ENCODE measurements at places on chromosomes 7 and 10.

GRCh38 chr7:91427051-91427450, 162.8 kb downstream of the FZD1 start:
- DNase-seq = no peak

- peak; percentile 66 for DNase-seq
Observed at GRCh38 chr10:63628526-63629362, 107.5 kb downstream of the REEP3 start.

GRCh38 chr7:148662646-148663045, 36.1 kb upstream of the CUL1 start:
- DNase-seq = no peak

DNA sequence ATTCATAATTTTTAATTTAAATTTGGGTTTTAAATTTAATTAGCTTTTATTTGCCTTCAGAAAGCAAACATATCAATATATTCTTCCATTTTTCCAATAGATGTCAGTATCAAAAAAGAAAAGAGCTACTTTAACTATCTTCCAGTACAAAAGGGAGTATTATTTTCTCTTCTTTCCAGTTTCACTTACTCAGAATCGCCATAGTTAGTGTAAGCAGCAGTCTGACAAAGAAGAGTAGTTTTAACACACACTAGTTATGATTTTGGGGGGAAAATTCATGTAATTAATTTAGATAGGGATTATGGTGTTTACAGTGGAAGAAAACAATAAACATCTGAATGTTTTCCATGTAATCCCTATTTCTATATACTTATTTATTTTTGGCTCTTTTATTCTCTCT, 272.6 kb upstream of the DGKB start:
- no peak for DNase-seq

DNA sequence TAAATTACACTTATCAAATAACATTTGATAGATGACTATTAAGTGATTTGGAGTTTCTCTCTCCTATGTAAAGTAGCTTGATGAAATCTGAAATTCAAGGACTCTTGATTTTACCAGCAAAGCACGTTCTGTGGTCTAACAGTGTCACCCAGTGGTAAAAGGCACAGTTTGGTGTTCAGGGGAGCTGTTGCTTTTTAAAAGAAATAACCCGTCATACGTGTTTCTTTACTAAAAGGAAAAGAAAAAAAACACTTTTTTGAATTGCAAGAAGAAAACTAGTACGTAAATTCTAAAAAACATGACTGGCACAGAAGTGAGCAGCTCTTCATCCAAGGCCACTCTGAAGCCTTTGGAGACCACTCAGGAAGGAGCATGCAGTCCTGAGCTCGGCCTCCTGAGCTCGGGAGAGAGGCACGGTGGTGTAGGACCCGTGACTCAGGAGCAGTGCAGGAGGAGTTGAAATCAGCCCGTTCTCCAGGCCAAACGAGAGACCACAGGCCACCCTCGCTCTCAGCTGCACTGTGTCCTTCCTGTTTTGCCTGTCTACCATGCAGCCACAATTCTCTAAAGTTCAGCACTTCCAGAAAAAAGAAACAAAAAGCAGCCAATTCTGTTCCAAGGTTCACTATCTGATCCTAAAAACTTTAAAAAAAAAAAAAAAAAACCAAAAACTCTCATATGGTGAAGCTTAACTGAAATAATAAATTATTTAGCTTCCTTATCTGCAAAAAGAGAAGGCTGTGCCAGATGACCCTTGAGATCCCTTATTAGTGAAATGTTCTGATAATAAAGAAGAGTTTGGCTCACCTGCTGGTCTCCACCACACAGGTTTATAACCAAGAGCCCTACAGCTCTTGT, 212.6 kb upstream of the FRMD4A start:
- no peak for DNase-seq

DNA sequence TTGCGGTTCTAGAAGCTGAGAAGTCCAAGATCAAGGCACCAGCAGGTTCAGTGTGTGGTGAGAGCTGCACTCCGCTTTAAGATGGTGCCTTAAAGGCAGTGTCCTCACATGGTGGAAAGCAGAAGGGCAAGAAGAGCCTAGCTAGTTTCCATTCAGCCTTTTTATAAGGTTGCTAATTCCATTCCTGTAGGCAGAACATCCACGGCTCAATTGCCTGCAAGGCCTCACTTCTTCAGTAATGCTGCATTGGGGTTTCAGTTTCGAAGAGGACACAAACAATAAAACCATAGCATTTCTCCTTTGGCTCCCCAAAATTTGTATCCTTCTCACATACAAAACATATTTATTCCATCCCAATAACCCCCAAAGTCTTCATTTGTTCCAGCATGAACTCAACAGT, 109.5 kb upstream of the KCND2 start:
- no peak for DNase-seq

DNA sequence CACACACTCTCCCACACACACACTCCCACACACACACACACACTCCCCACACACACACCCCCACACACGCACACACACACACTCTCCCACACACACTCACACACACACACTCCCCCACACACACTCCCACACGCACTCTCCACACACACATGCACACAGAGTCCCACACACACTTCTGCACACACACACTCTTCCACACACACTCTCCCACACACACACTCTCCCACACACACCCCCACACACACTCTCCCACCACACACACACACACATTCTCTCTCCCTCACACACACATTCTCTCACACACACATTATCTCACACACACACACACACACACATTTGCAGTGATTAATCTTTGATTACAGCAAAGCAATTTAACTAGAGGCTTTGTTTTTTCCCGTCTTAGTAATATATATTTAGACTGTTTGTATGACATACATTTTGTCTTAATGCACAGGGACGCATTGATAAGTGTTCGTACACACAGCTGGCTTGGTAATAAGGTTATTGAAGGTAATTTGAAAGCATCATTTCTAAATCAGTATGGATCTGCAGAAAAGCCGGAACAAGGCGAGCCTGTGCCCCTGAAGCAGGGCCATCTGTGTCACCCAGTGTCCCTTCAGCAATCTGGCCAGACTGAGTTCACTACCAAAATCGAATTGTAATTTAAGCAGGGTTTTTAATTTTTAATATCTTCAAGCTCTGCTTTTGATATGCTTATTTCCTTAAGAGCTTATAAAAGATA, 69.9 kb upstream of the SH2B2 start:
- DNase-seq = no peak

GRCh38 chr10:10204415-10204814, 813.3 kb upstream of the CELF2 start:
- no peak for DNase-seq

DNA sequence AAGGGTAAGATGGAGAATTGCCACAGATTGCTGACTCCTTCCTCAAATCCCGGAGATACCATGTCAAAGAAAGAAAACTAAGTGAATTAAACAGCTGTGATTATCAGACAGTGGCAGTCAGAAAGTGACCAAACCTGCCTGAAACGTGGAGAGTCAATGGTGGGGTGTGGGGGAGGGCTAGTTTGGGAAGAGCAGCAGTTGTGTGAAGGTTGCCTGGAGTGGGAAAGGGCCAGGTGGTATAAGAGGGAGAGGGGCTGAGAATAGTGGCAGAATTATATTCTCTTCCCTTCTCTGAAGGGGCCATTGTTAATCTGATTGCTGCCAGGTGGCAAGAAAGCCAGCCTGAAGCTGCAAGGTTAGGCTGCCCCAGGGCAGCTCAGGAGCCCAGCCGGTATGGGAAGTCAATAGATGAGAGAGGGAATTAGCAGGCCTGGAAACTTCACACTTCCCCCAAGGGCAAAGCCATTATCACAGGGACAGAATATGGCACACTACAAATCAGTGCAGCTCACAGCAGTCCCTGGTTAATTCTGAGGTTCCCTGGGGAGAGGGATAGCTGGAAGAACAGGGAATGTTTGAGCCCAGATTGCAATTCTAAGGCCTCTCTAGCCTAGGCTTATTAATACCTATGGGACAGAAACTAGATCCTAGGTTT, 83.9 kb upstream of the ITGB1 start:
- DNase-seq = no peak

GRCh38 chr7:111104710-111105109, 13.8 kb downstream of the LRRN3 start:
- DNase-seq = no peak

DNA sequence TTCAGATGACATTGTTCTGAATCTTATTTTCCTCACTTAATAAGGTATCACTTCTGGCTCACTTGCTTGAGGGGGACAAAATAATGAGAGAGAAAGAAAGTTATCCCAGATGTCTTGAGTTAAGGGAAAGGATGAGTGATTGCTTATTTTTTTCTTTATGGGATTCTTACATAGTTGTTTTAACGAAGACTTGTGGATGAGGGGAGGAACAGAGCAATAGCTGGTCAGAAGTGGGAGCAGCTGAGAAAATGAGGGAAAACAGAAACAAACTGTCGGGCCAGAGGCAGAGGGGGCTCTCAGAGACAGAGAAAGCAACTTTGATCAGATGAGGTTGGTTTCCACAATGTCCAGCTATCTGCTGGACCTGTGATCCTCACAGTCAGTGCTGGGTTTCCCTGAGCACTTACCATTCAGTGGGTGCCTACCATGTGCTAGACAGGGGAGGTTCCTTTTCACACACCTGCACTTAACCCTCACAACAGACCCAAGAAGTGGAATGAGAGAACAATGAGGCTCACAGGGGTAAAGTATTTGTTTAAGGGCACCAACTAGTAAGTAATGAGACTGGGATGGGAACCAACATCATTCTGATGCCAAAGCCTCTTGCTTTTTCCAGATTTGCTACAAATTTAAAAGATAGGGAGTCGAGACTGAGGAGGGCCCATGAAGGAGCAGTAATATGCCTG, 64.2 kb downstream of the BICC1 start:
- DNase-seq = no peak

DNA sequence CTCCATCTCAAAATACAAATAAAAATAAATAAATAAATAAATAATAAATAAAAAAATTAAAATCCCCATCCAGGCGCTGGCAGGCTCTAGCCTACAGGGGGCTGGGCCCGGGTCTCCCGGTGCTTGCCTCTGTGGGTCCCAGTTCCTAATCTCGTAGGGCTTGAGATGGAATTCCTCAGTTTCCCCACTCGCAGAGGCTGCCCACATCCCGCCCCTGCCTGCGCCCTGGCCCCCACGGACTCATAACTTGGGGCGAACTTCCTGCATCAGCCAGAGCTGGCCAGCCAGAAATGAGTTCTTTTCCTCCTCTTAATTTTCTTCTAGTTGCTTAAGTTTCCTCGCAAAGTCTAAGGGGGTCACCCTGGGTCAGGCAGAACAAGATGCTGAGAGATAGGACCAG, 22.0 kb upstream of the SRRM3 start:
- no peak for DNase-seq

- no peak for DNase-seq
Observed at GRCh38 chr7:31444196-31444595, 69.7 kb upstream of the ITPRID1 start.

- no peak for DNase-seq
Observed at GRCh38 chr7:38311329-38311937, 38.0 kb upstream of the TARP start.

DNA sequence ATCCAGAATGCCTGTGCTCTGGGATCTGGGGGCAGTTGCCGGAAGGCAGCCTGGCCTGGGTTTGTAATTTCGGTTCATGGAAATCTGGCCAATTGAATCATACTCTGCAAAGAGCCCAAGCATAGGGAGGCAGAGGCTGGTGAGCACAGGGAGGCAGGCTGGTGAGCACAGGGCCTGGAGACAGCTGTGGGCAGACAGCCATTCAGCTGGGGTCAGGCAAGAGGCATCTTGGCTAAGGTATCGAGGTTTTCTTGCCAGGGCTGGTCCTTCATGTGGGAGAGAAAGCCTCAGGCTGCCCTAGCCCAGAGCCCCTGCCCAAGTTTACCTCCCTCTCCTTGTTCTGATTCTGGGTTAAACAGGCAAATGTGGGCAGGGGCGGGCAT, 63.7 kb upstream of the BAIAP2L1 start:
- DNase-seq = no peak

- no peak for DNase-seq
Observed at GRCh38 chr7:14115701-14116100, 126.2 kb upstream of the ETV1 start.

GRCh38 chr10:126259760-126260479, 128.4 kb downstream of the ADAM12 start:
- DNase-seq = no peak

DNA sequence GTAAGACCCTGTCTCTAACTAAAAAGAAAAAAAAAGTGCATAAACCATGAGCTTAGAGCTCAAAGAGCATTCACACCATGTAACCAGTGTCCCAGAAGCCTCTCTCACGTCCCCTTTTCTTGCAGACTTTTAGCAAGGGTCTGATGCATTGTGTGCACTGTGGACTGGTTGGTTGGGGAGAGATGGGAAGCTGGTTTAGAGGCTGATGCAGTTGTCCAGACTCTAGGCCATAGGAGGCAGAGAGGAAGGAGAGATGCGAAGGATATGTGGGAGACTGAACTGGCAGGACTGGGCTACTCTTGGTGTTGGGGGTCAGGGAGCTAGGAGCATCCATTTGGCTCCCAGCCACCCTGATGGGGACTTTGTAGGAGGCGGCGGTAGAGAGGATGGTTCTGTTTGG, 1.8 kb downstream of the SSC4D start:
- DNase-seq = no peak

GRCh38 chr10:86258941-86259340, 107.7 kb downstream of the GRID1 start:
- DNase-seq = no peak

GRCh38 chr10:91190876-91191583, 29.4 kb upstream of the PCGF5 start:
- DNase-seq = no peak

GRCh38 chr7:105365541-105366534, 22.9 kb downstream of the SRPK2 start:
- no peak for DNase-seq

DNA sequence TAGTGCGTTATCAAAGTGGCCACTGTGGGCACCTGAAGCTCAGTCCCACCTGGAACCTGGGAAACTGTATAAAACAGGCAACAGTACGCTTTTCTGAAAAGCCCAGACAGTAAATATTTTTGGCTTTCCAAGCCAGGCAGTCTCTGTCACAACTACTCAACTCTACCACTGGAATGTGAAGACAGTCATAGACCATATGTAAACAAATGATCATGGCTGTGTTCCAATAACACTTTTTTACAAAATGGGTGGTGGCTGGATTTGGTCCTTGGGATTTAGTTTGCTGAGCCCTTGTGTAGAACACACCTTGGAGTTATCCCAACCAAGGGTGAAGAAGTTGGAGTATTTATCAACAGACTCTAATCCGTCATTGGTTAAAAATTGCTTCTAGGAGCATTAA, 259.9 kb downstream of the SKIDA1 start:
- DNase-seq = no peak

- no peak for DNase-seq
Observed at GRCh38 chr10:61673360-61673759, 10.6 kb downstream of the CABCOCO1 start.

GRCh38 chr10:111297351-111297848, 220.6 kb downstream of the ADRA2A start:
- no peak for DNase-seq

- no peak for DNase-seq
Observed at GRCh38 chr10:48759113-48759901, 74.6 kb downstream of the WDFY4 start.

- DNase-seq = no peak
Observed at GRCh38 chr10:114987995-114988394, 50.0 kb downstream of the TRUB1 start.

GRCh38 chr10:60434418-60435046, 44.9 kb upstream of the ANK3 start:
- peak; percentile 65 for DNase-seq

Data from kidney capillary endothelial cell (primary cell).